Calu3 (cell line): ENCODE measurements at places on chromosomes 1 and 21. TPM values are rescaled to one million over a fixed set of nuclear protein-coding genes. Genes with fewer than 3 reads are reported as not detected.
A peak's percentile ranks its signal among the peaks of the same experiment; 100 is the strongest.

Gene S100A1
- not detected in 2 replicates for total RNA-seq

DNA sequence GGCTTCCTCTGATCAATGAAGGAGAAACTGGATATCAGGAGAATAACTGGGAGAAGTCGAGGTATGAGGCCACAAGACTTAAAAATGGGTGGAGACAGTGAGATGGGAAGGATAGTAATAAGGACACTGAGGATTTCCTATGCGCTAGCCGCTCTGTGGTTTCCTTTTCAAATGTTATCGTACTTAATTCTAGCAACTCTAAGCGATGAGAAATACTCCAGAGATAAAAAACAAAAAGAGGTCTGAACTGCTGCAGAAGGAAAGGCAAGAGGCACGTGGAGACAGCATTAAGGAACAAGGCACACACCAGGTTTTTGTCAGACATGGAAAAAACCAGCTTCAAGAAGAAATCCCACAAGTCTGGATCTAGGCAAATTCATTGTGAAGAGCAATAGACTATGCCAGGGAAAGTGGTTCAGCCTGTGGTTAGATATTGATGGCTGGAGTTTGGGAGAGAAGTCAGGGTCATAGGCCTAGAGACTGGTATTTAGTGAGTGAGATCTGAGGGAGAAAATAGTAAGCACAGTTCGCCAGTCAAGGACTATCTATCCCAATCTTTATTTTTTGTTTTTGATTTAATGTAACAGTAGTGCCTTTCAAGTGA, 5.3 kb downstream of the CLCA2 start:
- no peak for DNase-seq

Gene NUDT4B
- total RNA-seq, result 0.78 and 1.7 TPM in 2 replicates

DNA sequence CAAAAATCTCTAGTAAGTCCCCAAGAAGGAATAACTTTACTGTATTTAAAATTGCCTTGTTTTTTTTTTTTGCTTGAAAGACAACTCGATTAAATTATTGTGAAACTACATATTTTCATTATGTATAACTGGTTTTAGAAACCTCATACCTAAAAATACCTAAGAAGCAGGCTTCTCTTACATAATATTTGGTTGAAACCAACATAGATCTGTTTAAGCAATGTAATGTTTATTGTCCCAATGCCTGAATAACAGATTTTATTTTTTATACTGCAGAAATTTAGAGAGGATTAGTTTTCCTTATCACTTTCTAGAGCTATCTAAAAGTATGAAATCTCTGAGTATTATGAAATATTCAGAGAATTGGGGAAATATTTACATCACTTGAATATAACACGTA, 78.5 kb upstream of the CHRM3 start:
- DNase-seq, result no peak

- DNase-seq, result peak; percentile 73
These were observed 554 bp upstream of the SLC39A1 start for GRCh38 chr1:153963850-153964331.

- DNase-seq, result no peak
These were observed 8.1 kb downstream of the TOR3A start for GRCh38 chr1:179089827-179090482.

- DNase-seq, result no peak
These were observed 1.9 kb upstream of the ARID1A start for GRCh38 chr1:26693599-26694572.

GRCh38 chr1:71899881-71900280, 382.5 kb downstream of the NEGR1 start:
- DNase-seq, result no peak

DNA sequence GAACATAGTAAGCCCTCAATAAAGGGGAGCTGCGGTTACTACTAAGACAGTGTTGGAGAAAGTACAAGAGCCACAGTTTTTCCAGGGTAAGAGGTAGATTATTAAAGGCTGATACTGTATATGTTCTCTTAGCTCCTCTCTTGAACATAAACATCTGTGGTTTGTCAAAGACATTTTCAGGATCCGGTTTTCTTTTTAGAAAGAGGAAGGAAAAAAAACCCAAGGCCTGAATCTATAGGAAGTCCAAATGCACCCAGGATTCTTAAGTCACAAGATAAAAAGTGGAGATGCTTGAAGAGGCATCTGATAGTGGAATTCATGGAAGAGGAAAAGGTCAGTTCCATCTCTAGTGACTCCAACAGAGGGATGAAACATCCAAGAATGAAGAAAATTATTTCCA, 24.6 kb upstream of the SLC45A3 start:
- DNase-seq, result no peak

GRCh38 chr1:56686169-56686568, 41.1 kb downstream of the PRKAA2 start:
- DNase-seq, result no peak

DNA sequence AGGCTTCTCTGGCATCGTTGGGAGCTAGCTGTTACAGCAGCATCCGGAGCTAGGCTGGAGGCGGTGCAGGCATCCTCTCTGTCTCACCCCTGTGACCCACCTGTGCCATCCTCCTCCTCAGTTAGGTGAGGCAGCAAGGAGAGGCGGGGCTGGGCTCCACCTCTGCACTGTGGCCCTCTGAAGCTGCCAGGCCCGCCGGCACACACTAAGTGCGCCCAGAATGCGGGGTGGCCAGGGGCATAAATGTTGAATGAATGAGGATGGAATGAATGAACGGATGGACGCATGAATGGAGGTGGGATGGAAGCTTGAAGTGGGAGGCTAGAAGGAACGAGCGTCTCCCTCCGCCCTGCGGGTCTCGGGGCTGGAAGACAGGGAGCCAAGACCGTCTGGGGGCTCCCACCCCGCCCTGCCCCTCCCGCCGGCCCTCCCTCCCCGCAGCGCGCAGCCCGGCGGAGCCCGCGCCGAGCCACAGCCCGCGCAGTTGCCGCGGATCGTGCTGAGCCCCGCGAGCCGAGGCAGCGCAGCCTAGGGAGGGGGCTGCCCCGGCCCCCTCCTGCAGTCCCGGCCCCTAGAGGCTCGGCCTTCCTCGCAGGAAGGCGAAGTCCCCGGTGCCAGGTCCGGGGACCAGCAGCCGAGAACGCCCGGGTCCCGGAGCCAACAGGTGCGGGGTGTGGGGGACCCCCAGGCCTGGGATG, at the start of gene HCRTR1:
Gene HCRTR1 (plus strand): TSS at position 472 of the 698 bp plus-strand sequence. CDS start 1,504 bp downstream, outside the sequence.
- no peak for DNase-seq

GRCh38 chr21:14046401-14046800, 164.4 kb downstream of the LIPI start:
- DNase-seq, result no peak

Gene CELA3A
- not detected in 2 replicates for total RNA-seq

DNA sequence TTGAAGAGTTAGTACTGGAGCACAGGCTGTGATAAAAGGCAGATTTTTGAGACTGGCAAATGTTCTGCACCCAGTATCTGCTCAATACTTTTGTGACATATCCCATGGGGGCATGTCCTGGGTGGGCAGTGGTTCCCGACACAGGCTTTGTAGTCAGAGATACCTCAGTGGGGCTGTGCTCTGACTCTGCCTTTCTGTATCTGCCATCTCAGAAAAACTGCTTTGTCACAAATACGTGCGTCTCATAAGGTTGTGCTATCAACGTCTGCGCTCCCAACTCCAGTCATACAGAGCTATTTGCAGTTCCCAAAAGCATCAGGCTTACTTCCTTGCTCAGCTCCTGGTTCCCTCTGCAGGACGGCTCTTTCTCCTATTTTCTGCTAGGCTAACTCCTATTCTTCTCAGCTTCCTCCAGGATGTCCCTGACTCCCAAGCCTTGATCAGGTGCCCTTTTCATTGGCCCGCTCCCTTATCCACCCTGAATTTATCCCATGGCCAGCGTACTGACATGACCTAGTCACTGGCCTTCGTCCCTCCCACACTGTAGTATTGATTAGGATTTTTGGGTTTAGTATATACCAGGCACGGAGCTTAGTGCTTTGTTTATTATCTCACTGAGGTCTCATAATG, 12.1 kb upstream of the RAB29 start:
- no peak for DNase-seq

GRCh38 chr1:56068908-56069307, 510.5 kb downstream of the PLPP3 start:
- DNase-seq, result no peak

DNA sequence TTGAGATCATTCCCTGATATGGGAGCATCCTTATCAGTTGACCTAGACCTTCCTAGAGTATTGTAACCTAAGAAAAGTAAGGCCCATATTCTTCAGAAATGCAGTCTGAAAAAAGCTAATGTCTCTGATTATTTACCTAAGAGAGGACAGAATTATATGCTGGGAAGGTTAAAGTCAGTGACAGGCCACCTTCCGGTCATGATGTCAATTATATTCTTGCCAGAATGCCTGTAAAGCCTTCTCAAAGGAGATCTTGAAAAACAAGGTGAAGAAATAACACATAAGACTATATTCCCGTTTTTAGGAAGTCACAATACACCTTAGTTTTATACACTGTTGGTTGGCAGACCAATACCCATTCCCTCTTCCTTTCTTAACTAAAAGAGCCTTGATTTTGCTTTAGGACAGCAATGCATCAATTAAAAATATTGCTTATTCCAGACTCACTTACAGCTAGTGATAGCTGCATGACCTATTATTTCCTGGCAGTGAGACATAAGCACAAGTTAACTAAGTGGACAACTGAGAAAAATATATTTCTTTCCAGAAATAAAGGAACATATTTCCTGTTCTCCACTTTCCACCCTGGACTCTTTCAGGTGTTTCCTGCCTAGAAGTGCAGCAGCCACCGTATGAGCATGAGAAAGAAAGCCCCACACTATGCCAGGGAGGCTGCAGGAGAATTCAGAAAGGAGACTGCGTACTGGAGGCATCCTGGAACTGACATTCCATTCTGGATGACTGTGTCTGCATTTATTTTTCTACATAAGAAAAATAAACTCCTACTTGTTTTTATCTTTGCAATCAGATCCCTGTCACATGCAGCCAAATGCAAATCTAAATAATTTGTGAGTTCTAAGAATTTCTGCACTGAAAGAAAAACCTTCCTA, 332.9 kb upstream of the PTBP2 start:
- DNase-seq, result no peak

DNA sequence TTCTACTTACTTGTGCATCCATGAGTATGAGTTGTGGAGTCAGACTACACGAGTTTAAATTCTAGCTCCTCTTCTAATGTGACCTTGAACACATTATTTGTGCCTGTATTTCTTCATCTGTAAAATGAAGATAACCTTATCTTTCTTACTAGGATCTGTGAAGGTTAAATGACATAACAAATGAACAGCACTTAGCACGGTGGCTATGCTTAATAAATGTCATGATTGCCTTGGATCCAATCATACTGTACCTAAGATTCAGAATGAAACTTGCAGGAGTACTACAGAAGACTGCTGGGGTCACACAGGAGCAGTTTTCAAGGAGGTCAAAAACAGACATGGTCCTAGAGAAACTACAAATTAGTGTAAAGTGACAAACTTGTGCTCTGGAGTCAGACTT, 22.2 kb upstream of the ALG14 start:
- no peak for DNase-seq

Gene RHOC
- 176 and 197 TPM in 2 replicates for total RNA-seq

- DNase-seq, result no peak
These were observed 56.4 kb upstream of the FMOD start for GRCh38 chr1:203407296-203407695.

- peak; percentile 40 for DNase-seq
These were observed 7.0 kb downstream of the CFAP45 start for GRCh38 chr1:159892944-159893343.

DNA sequence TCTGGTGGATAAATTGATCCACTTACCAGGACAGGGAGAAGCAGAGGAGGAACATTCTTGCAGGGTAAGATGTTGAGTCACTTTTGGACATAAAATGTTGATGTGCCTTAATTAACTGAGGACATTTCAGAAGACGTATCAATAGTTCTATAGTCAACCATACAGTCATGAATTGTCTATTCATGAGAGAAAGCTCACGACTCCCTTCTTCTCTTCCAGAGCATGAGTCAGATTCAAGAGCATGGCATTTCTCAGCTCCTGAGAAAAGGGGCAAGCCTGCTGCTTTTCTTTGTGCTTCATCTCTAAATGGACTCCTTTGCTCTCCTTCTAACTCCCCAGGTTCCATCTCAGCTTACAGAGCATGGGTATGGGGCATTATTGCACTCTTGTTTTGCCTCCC, 55.7 kb downstream of the ADGRL4 start:
- no peak for DNase-seq

GRCh38 chr1:41995441-41996130, 76.9 kb upstream of the HIVEP3 start:
- DNase-seq, result no peak

DNA sequence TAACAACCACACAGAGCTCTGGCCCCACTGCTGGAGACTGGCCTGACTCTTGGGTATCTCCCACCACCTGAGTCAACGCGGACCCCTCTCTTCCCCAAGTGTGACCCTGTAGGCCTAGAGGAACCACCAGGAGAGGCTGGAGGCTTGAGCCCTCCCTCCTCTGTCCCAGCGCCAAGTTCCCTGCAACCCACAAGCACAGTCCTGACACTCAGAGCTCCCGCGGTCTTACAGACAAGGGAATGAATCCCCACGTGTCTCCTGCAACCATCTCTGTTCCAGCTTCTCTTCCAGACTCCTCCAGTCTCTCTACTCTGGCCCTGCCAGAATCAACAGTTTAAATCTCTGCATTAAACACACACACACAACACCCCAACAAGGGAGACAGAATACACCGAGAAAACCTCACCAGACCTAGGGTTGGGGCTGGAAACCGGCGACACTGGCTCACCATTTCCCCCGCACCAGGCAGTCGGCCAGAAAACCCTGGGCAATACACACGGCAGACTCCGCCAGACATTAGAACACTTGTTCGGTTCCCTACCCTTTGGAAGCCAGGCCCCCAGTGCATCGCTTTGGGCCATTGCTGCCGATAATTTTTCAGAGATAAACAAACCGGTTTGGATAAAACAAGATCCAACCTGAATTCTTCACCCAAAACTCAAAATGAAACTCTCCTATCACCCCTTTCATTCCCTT, 21.7 kb downstream of the CASZ1 start:
- no peak for DNase-seq

Gene FRRS1
- total RNA-seq, result 39.1 and 46.5 TPM in 2 replicates

DNA sequence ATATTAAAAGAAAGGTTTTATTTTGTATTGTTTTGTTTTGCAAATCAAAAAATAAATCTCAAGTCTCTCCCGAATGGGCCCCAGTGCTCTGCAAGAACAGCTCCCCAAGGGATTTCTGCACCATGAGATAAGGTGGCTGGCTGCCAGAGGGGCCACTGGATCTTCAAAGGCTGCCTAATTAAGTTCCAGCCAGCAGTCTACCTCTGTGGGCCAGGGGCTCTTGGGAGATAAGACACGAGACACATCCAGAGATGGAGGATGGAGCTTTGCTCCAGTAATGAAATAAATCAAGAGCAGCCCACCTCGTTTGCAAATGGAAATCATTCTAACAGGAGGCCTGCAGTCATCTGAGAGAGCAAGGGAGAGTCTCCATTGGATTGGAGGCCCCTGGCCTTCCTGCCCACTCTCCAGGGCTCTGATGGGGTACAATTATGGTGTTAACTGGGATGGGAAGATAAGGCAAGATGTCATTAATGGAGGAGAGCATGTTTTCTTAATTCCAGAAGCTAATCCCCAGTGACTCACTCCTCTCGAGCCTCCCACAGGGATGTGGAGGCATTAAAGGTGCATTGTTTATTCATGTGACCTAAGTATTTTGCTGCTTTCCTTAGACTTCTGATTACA, 155.2 kb upstream of the KAZN start:
- DNase-seq, result no peak

GRCh38 chr1:183689762-183690204, 36.7 kb upstream of the APOBEC4 start:
- DNase-seq, result peak; percentile 46

- no peak for DNase-seq
These were observed 42.2 kb upstream of the TNFSF4 start for GRCh38 chr1:173249349-173249748.

Gene SLC1A7
- not detected in 2 replicates for total RNA-seq

GRCh38 chr1:6761196-6761737, 24.0 kb upstream of the CAMTA1 start:
- no peak for DNase-seq

- DNase-seq, result no peak
These were observed 97.0 kb downstream of the IGSF21 start for GRCh38 chr1:18204575-18204974.

Gene C1orf210
- 16.8 and 19.9 TPM in 2 replicates for total RNA-seq
